Stimulated activated CD4-positive, alpha-beta T cell treated with anti-CD3 and anti-CD28 coated beads, Interleukin-2, amount 100 ng/mL, for 48 hours (primary cell): ENCODE measurements at places on chromosomes 11 and 22.

DNA sequence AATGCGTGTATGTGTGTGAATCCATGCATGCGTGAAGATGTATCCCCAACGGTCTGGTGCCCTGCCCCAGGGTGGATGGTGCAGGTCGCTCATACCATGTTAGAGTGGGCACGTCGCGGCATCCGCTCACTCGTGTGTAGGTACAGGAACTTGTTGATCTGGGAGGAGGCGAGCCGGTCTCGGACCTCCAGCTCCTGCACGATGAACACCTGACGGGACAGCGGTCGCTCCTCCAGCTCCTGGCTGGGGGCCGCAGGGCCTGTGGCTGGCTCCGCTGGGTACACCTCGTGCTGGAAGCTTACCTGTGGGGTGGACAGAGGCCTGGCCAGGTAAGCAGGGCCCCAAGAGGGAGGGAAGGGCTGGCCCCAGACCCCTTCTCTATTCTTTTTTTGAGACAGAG, 18.5 kb downstream of the ATG2A start:
- no peak for DNase-seq

DNA sequence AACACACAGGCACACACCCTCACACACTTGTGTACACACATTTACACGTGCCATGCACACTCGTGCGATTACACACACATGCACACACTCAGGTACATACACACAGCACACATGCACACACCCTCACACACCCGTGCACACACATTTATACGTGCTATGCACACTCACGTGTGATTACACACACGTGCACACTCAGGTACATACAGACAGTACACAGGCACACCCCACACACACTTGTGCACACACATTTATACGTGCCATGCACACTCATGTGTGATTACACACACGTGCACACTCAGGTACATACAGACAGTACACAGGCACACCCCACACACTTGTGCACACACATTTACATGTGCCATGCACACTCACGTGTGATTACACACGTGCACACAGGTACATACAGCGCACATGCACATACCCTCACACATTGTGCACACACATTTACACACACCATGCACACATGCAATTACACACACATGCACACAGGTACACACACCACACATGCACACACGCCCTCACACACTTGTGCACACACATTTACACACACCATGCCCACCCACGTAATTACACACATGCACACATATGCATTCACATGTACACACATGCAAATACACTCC, 4.6 kb downstream of the IFITM10 start:
- no peak for DNase-seq

DNA sequence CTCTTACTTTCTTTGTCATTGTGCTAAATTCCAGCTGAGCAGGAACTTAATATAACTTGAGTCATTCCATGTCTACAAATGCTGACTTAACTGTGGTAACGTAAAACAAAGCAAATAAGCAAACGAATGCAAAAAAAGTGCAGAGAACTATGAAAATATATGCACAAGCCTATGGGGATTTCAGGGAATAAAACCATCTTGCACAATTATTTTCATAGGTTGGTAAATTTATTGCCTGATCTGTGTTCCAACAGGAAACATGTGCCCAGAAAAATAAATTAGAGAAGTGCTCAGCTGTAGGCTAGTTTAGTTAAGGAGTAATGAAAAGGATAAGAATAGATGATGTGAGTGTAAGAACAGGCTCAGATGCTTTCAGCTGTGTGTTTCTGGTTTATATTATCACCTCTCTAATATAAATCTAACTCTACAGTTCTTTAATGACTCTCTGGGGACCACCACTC, 1169.3 kb downstream of the LRRC4C start:
- DNase-seq: no peak

DNA sequence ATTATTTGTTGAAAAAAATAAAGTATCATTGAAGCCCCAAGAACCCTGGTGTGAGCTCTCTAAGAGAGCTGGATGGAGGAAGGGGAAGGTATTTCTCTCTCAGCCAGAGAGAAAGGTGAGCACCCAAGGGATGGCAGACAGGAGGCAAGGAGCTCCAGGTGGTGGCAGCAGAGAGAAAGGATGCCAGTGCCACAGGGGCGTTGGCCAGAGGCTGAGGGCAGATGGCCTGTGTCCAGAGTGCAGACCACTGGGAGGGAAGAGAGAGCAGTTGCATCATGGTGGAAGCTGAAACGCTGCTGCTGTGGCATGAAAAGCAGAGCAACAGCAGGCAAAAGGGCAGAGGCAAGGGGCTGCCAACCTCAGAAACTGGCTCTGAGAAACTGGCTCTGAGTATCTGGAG, 8.5 kb downstream of the SPON1 start:
- no peak for DNase-seq

DNA sequence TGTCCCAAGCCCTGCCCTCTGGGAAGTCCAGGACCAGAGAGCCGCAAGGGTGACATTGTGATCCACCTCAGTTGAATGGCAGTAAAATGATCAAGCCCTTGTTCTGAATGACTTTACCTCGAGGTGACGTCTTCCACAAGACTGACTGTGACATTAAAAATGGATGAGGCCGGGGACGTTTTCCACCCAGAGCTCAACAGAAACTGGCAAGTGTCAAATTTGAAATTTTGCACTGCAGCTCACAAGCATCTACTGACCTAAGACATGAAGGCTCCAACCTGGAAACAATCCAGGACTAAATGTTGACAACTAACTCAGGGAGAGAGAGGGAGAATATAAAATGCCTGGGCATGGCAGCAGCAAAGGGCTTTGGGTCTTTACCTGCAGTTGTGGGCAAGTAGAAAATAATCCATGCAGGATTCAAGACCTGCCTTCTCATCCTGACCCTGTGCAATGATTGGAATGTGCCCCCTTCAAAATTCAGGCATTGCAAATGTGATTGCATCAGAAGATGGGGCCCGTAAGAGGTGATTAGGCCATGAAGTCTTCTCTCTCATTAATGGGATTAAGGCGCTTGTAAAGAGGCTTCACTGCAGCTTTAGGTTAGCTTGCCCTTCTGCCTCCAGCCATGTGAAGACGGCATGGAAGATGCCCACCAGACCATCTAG, 33.6 kb upstream of the CLMP start:
- no peak for DNase-seq

DNA sequence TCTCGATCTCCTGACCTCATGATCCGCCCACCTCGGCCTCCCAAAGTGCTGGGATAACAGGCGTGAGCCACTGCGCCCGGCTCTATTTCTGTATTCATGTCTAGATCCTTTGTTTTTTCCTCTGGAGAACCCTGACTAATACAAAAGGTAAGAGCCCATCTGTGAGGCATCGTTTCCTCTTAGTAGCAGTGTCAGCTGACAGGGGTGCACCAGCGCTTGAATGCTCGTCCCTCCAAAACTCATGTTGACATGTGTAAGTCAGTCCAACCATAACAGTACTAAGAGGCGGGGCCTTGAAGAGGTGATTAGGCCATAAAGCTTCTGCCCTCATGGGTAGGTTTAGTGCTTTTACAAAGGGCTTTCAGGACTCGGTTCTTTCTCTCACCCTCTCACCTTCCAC, 470.1 kb upstream of the B3GAT1 start:
- DNase-seq: no peak

GRCh38 chr11:47340980-47341775, 11.3 kb downstream of the MYBPC3 start:
- DNase-seq: no peak

GRCh38 chr11:18791969-18792628, 501 bp upstream of the PTPN5 start:
- no peak for DNase-seq

DNA sequence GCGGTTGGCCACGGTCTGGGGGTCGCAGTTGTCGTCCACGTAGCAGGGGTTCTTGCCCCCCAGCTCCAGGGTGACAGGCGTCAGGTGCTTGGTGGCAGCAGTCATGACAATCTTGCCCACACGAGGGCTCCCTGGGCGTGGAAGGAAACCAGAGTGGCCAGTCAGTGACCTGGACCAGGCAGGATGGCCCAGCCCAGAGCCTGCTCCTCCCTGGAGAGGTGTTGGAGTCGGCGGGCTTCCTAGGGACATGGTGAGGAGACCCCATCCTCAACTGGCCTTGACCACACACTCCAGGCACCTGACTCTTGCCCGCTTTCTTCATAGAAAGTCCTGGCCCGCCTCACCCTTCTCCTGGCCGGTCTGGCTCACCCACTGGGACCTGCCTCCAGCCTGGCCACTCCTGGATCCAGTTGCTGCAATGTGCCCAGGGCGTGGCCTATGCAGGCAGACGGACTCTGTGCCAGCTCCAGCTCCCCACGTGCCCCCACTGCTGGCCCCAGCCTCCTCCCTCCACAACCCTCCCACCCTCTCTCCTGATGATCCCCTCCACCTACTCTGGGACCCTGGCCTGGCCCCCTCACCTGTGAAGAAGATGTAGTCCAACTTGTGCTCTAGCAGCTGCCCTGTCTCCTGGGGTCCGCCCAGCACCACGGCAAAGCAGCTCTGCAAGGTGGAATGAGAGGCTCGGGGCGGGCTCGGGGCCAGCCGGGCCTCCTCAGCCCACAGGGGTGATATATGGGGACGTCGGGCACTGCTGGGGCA, 8.7 kb downstream of the ALDH3B2 start:
- no peak for DNase-seq

GRCh38 chr22:42443240-42444076, 11.3 kb upstream of the NFAM1 start:
- DNase-seq: no peak

GRCh38 chr11:23315286-23315685, 455.0 kb upstream of the CCDC179 start:
- no peak for DNase-seq
